ENCODE measurements at places on chromosomes 3 and 15.
A peak's percentile ranks its signal among the peaks of the same experiment; 100 is the strongest.

DNA sequence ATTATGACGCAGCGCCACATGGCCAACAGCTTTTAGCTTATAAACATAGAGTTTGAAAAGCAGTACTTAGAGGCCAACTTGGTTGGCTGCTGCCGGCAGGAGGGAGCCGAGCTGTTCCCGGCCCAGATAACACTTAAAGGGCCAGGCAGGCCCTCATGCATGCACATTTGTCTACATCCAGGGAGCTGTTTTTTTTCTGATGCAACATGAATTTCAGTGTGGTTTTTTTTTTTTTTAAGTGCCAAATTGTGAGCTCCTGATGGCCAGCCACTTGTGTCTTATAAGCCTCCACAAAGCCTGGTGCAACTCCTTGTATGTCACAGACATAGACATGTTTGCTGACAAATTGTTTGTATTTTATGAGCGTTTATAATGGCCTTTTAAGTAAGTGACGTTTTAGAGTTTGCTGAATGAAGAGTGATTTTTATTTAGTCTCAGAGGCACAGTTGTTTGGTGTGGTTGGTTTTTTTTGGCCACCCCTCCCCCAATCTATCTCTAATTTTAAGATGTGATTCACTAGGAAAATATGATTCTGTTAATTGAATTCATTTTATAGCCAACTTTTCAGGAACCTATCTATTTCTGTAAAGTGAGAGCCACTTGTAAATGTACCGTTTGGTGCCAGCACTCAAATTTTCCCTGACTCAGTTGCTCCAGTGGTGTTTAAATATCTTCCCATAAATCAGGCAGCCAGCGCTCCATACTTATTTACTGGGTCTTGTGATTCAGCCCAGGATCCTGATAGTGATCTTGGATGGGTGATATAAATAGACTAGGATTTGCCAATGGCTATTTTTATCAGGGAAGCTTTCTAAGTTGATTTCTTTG, 134.3 kb downstream of the VGLL4 start:
- DNase-seq = peak; percentile 23

- no peak for DNase-seq
Measured at GRCh38 chr3:4063916-4064574, 239.1 kb upstream of the SETMAR start.

GRCh38 chr15:89171136-89172072, 50.0 kb downstream of the RLBP1 start:
- peak; percentile 34 for DNase-seq

DNA sequence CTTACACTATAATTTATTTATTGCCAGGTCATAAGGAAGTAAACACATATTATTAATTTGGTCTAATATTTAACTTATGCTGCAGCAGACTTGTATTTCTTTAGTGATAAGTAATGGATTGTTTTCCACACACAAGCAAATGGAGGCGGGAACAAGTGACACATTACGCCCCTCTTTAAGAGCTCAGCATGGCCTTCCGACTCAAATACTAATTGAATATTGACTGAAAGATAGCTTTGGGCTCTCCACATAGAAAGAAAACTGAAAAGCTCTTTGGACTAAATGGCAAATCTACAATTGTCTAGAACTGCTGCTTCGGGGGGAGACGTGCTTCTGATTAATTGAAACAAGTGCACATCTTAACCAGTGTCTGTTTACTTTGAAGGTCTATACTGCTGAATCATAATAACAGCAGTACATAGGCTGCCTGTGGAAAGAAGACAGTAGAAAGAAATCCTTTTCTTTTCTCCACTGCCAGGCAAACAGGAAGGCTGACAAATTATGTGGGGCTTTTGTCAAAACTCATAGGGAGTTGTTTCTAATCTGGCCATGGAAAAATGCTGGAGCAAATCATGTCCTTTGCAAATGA, 15.9 kb downstream of the CADPS start:
- DNase-seq = no peak

DNA sequence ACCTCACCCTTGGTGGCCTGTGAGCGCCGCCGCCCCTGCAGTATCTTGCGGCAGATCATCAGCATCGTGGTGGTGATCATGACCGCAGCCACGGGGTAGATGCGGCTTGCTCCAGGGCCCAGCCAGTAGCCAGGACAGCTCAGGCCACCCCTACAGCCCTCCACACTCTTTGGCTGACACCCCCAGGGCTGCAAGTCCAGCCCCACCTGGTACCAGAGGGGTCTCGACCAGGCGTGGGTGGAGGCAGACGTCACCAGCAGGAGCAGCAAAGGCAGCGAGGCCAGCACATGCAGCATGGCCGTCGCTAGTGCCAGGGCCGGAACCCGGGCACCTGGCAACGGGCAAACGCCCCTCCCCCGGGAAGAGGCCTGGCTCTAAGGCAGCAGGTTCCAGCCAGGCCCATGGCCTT, at the start of gene TMEM89:
TMEM89 (minus strand) TSS at position 309 of the 409 bp plus-strand sequence; CDS start at position 296, 13 bp downstream.
- DNase-seq = no peak

DNA sequence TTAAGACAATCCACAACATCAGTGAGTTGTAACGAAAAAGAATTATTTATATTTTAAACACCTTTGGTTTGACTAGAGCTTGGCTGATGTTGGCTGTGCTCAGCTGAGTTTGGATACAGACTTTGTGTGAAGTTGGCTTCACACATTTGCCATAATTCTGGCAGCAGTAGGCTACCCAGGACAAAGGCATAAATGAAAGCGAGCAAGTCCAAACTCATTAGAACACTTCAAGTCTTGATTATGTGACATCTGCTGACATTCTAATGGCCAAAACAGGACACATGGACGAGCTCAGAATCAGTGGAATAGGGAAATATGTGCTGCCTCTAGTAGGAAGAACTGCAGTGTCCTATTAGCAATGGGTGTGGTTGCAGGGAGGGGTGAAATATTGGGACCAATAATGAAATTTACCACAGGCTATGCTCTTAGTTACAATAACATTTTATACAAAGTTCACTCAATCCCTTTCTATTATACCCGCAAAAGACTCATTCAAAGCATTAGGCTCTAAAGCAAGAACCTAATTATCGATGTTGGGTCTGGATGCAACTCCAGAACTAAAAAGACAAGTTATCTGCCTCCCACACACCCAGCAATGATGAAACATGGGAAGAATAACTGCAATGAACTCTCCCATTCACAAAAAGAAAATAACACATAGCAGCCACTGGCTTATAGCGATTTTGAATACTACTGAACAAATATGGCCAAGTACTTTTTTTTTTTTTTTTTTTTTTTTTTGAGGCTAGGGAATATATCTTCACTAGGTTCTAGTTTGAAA, 493.9 kb upstream of the RASGRP1 start:
- no peak for DNase-seq

- DNase-seq = peak; percentile 86
Measured at GRCh38 chr3:57100046-57100695, 39.7 kb downstream of the SPATA12 start.

DNA sequence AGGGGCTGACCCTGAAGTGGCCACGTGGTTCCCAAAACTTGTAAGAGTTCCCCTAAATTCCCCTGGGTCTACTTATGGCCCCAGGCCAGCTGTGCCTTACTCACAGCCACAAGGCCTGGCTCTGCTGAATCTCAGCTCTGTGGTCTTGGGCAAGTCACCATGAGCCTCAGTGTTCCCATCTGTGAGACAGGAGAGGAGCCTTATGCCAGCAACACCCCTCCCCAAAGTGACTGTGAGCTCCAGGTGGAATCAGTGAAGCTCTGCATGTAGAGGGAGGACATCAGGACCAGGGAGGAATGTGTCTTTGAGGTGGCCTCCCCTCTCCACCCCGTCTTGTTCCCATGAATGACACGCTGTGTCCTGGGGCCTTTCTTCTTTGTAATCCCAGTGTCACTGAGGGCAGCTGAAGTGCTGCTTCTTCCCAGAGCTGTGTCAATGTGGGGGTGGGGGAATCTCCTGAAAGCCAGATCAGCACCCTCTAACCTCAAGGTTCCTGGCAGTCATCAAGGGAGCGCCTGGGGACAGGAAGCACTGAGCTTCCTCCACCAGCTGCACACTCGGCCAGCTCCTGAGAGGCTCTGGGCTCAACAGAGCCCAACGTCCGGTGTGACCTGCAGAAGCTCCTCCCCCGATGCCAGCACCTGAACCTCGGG, 258.9 kb downstream of the UACA start:
- peak; percentile 4 for DNase-seq

GRCh38 chr3:140467104-140467577, 210.7 kb upstream of the TRIM42 start:
- DNase-seq = no peak

GRCh38 chr3:184255291-184256039, 5.9 kb downstream of the CAMK2N2 start:
- DNase-seq = no peak

- DNase-seq = peak; percentile 17
Measured at GRCh38 chr15:28979208-28979841, 93.6 kb downstream of the APBA2 start.

DNA sequence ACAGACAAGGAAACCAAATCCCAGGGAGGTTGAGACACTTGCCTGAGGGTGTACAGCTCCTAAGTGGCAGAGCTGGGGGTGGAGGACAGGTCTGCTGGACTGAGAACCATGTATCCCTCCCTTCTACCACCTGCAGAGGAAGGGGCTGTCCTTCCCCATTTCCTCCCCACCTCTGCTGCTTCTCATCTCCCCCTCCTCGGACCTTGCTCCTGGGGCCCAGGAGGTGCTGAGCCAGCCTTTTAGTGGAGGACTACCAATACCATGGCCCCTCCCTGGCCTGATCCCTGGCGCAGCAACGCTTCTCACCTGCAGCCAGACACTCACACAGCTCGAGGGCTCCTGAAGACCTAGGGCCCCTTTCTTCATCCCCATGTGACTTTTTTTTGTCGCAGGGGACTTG, 50.4 kb downstream of the IDH2 start:
- DNase-seq = no peak

DNA sequence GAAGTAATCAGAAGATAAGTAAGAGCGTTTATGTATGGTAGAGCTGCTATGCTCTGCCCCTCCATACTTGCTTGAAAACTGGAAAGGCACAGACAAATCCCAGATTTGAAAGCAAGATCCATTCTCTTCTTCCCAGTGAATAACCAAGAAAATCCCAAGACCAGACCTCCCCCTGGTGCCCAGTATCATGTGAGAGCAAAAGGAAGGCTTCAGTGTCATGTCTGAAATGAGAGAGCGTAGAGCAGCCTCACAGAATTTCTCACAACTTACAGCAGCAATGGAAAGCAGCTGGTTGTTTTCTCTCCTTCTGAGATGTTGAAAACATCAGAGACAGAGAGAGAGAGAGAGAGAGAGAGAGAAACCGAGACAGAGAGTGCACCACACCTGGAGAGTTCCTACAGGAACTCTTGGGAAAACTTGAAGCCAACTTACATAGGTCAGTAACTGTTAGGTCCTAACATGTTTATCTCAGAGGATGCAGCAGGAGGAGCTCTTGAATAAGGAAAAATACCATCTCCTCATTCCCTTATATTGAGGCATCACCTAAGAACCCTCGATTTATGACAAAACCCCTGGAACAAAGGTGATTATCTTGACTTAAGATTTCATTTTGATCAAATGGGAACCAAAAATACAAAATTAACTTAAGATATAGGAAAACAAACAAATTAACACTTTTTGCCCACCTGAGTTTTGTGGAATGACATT, 273.3 kb downstream of the NSUN3 start:
- DNase-seq = peak; percentile 30

DNA sequence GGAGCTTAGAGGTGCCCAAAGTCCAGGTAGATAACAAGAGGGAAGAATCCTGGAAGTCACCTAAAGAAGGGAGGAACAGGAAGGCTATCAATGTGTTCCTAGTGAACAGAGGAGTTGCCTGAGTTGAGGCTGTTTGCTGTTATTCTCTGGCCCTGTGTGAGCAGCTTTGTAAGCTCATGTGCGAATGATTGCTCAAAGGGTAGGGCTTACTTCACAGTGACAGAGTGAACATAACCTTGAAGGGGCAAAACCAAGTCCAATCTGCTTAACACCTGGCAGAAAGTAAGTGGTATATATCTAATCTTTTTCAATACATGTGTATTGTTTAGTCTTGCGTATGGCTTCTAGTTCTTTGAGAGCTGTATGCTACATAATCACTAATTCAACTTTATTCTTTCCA, 1153.6 kb downstream of the TUSC7 start:
- DNase-seq = no peak

DNA sequence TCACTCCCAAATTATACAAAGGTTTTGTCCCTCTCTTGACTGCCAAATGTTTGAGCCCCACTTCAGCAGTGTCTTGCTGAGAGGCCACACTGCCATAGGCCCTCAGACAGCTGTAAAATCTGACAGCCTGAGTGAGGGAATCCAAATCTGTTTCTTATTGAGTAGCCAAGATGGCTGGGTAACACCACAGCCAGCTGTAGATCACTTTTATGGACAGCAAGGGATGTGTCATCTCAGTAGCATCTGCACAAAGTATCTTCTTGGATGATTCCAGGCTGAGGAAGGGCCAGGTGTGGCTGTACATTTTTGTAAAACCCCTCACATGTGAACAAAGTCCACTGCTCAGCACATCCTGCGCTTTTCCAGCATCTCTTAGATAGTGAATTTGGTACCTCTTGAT, 237.0 kb upstream of the LRTM1 start:
- no peak for DNase-seq

- DNase-seq = no peak
Measured at GRCh38 chr15:28913171-28913765, 27.5 kb downstream of the APBA2 start.

- no peak for DNase-seq
Measured at GRCh38 chr3:108473711-108474110, 36.7 kb downstream of the MYH15 start.
